ENCODE measurements at places on chromosomes 6 and 20. TPM values are rescaled to one million over a fixed set of nuclear protein-coding genes. Genes with fewer than 3 reads are reported as not detected.

Gene SLC12A5
- total RNA-seq, result 1.2 TPM

Gene PSORS1C1
- 0.67 TPM for total RNA-seq

Gene PTK7
- 2.8 TPM for total RNA-seq

Gene HLA-DRA
- total RNA-seq, result 18.8 TPM
